ENCODE measurements at places on chromosomes 3 and 15. TPM values are rescaled to one million over a fixed set of nuclear protein-coding genes. Genes with fewer than 3 reads are reported as not detected.
A peak's percentile ranks its signal among the peaks of the same experiment; 100 is the strongest.

Gene ALDH1L1
- 1.1 TPM for total RNA-seq

Gene NANOGP8
- total RNA-seq: not detected

Gene PXK
- 42.0 TPM for total RNA-seq

Gene PLA2G4B
- 0.61 TPM for total RNA-seq

Gene CRABP1
- not detected for total RNA-seq

Gene CPNE9
- 0.53 TPM for total RNA-seq

Gene SKOR1
- total RNA-seq: not detected

Gene ZNF80
- total RNA-seq: 0.11 TPM

Gene GOLGA6L10
- total RNA-seq: 0.18 TPM

DNA sequence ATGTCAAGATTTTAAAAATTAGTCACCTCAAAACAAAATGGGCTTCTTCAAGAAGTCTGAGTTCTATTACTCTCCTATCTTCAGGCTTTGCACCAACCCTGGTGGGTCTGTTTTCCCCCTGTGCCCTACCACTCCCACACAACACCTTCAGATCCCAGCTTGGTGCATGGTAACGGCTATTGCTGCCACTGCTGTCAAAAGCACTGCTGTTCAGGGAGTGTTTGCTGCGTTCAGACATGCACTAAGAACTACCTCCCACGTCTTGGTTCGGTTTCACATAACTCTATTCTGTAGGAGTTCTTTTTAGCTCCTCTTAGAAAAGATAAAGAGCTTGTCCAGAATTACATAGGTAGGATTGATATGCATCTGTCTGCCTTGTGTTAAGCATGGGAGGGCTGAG lies 799.2 kb downstream of the NR2F2 start:
- no peak for DNase-seq

GRCh38 chr15:36432161-36432560 lies 147.3 kb upstream of the CDIN1 start:
- no peak for DNase-seq

- no peak for DNase-seq
Measured at GRCh38 chr15:49094923-49095322, 48.7 kb upstream of the SECISBP2L start.

GRCh38 chr3:197398286-197398878 lies 100.0 kb upstream of the DLG1 start:
- no peak for DNase-seq

GRCh38 chr15:46709460-46710083 lies 1007.7 kb upstream of the SEMA6D start:
- no peak for DNase-seq

DNA sequence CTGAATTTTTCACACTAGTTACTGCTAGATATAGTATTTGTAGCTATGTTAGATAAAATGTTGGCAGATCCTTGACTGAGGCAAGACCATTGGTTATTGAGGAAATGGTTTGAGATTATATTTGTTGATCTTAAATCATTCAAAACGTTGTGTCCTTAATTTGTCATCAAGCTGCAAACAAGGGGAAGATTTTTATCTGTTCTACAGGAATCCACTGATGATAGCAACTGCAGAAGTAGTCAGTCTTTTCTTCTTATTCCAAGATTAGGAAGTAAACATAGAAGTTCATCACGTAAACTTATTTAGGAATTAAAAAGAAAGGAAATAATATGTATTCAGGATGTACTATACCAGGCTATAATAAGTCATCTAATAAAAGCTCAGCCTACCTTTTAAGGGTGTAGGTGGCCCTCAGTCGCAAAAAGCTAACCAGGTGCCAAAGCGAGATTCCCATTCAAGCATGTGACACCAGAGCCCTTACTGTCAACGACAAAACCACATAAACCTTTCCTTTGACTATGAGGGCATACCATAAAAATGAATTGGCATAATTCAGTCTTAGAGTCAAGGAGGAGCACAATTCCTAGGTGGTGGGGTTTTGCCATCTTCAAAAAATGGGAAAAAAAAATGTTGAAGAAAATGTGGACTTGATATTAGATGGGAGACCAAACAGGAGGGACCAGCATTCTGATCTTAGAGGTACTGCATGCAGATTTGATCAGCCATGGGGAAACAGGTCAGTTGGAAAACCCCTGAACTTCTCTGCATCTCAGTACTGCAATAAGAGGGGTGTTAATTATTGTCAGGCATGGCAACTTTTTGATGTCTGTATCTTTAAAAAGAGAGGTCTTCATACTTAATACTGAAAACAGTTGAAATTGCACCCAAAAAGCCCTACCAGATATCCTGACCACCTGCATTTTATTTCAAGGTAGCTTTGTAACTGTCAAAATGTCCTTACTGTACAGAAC lies 212.5 kb upstream of the UBE2E1 start:
- DNase-seq: no peak

GRCh38 chr3:195692781-195693427 lies 27.9 kb upstream of the MUC20 start:
- no peak for DNase-seq

DNA sequence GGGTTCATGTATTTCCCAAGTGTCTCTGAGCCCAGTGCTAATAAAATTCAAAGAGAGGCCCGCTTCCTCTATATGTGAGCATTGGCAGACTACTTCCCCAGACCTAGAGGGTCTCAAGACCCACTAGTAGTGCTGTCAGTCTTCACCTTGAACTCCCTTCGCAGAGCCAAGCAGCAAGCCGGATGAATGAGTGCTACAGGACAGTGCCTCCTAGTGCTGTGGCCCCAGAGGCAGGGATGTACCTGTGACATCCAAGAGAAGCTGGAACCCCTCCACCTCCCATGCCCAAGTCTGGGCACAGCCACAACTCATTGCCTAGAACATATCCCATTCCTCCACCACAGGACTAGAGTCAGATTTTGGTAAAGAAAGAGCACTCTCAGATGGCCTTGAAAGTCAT lies 37.2 kb upstream of the MASP1 start:
- DNase-seq: no peak

GRCh38 chr15:45476410-45476809 lies 46.1 kb downstream of the SLC30A4 start:
- DNase-seq: no peak

GRCh38 chr3:151589311-151589710 lies 128.4 kb upstream of the IGSF10 start:
- DNase-seq: no peak

- no peak for DNase-seq
Measured at GRCh38 chr3:188905547-188905946, 266.2 kb upstream of the TPRG1 start.

GRCh38 chr3:11820531-11821041 lies 26.1 kb downstream of the TAMM41 start:
- DNase-seq: no peak

DNA sequence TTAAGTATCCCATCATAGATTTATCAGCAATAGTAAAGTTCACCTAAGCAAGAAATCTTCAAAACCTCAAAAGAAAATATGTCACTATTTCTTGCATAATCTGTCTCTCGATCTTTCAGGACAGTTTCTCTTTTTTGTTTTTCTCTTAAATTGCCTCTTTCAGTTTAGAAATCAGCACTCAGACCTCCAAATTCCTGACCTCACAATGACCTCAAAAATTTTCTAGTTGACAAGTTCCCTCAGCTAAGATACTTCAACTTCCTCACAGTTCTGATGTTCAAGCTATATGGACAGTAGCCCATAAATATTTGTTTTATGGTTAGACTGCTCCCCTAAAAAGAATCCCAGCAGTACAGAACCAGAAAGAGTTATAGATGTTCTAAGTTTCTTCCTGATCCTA lies 24.1 kb downstream of the SLC24A5 start:
- DNase-seq: no peak

GRCh38 chr15:43346305-43346704 lies 15.9 kb upstream of the LCMT2 start:
- peak; percentile 32 for DNase-seq

- DNase-seq: no peak
Measured at GRCh38 chr3:80994085-80994665, 767.3 kb downstream of the GBE1 start.
